ENCODE measurements at places on chromosomes 6 and 20.

DNA sequence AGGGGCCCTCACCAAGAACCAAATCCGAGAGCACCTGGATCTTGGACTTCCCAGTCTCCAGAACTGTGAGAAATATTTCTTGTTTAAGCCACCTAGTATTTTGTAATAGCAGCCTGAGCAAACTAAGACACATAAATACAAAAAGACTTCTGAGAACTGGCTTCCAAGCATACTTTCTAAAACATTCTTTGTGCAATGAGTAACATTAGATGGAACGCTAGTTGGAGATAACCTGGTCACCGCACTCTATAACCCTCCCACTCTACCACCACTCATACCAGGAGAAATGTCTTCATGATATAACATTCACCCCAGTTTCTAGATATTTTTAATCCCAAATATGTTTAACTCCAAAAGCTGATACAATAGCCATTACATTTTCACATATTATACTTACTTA, 169.5 kb upstream of the THEMIS start:
- DNase-seq, result no peak

DNA sequence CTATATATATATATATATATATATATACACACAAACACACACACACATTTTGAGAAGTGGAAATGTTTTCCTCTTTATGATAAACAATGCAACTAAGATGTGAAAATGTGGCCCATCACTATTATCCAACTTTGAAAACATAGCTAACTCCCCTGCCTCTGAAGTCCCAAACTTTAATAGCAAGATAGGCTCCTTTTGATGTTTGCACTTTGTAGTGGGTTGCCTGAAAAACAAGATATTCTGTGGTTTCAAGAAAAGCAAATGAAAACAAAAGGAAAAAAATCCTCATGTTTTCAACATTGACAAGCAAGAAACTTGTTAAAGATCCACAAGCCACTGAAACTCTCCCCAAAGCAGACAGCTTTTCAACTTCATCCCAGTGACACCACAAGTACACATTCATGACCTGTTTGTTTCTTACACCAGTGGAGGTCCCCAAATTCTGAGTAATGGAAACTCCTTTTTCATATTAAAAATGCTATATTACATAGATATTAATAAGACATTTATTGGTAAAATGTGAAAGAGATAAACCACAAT, 90.0 kb downstream of the IPCEF1 start:
- DNase-seq, result no peak

DNA sequence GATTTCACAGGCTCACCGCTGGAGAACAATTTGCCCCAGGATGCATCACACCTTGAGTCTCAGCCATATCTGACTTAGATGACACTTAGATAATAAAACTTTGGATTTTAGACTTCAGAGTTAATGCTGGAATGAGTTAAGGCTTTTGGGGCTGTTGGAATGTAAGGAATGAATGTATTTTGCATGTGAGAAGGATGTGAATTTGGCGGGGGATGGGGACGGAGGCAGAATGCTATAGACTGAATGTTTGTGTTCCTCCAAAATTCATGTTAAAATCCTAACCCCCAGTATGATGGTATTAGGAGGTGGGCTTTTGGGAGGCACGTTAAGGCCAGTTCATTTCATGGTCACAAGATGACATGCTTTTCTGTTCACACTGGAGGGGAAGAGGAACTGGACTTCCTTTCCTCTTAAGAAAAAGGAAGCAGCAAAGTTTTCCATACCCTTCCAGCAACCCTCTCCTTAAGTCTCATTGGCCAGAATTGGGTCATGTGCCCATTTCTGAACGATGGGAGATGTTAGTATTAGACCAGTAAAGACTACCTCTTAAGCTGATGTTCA, 5.8 kb upstream of the SRXN1 start:
- DNase-seq, result no peak

- DNase-seq, result no peak
Measured at GRCh38 chr6:118578617-118579016, 30.5 kb downstream of the PLN start.

DNA sequence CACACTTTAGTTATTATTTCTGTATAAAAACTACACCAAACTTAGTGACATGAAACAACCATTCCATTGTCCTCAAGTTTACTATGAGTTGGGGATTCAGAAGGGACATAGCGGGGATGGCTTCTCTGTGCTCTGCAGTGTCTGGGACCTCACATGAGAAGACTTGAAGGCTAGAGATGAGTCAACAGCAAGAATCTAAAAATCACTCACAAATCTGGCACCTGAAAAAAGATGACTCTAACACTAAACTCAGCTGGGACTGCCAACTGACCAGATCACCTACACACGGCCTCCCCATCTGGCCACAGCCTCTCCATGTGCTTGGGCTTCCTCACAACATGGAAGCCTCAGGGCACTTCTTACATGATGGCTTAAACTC, 63.0 kb upstream of the EYA2 start:
- DNase-seq, result no peak

DNA sequence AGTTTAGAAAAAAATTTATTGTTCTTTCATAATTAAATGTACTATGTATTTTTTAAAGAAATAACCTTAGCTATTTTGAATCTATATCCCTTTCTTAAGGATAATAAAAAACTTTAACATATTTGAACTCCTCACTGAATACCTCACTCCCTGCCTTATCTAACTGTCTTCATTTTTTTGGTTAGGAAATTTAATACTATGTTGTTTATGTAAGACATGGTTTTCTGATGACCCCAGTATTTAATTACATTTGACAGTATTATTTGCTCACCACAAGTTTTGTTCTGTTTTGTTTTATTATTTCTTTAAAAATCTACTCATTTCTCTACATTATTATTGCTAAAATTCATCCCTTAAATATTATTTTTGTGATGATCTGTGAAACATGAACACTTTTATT, 394.4 kb upstream of the ADGRB3 start:
- no peak for DNase-seq
